ENCODE measurements at places on chromosomes 3 and 15.

- DNase-seq = no peak
These were observed 63.7 kb upstream of the SENP5 start for GRCh38 chr3:196803891-196804468.

- no peak for DNase-seq
These were observed 107.7 kb upstream of the RPL32 start for GRCh38 chr3:12948891-12949711.

DNA sequence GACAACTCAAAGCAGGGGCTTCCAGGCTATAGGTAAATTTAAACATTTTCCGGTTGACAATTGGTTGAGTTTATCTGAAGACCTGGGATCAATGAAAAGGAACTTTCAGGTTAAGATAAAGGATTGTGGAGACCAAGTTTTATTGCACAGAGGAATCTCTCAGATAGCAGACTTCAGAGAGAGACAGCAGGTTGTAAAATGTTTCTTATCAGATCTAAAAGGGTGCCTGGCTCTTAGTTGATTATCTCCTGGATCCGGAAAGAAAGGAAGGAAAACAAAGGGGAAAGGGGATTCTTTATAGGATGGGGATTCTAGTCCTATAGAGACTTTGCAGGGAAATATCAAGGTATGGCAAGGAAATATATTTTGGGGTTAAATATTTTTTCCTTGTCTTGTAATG, 951.3 kb upstream of the SEMA6D start:
- no peak for DNase-seq

DNA sequence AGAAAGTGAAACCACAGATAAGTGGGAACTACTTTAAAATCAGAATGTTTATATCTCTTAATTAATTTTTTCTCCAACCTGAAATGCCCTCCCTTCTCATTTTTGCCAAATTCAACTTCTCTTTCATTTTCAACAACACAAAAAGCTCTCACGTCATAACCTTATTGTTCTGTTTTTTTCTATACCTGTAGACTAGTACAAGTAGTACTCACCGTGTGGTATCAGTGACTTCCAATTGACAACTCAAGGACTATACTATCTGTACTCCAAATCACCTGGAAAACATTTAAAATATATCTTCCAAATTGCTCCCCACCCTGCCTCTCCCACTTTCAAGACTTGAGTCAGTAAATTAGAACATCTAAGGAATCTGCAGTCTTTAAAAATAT, 72.8 kb upstream of the ZNF280D start:
- no peak for DNase-seq

DNA sequence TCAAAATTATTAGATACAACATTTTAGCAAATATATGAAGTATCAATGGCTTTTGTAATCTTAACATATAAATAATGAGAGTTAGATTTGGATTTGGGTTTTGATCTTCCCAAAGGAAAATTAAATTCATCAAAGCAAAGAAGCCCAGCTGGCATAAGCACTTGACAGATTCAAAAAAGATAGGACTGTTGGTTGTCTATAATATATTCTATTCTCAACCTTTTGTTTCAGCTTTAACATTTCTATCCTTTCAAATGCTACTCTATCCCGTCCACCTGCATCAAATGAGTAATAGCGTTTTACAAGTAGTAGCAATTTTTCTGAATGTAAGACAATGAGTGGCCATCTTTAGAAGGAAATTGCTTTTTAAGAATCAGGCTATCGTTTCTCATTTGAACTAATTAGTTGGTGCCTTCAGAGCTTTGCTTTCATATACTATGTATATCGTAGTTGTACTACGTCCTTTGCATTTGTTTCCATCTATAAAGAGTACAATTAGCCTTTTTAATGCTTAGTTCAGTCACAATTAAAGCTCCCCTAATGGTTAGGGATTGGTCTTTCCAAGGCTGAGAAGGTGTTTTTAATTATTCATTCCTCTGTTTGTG, 278.0 kb downstream of the UBE2E2 start:
- DNase-seq = no peak

- no peak for DNase-seq
These were observed 239.3 kb downstream of the SLC9A9 start for GRCh38 chr3:143608966-143609365.

DNA sequence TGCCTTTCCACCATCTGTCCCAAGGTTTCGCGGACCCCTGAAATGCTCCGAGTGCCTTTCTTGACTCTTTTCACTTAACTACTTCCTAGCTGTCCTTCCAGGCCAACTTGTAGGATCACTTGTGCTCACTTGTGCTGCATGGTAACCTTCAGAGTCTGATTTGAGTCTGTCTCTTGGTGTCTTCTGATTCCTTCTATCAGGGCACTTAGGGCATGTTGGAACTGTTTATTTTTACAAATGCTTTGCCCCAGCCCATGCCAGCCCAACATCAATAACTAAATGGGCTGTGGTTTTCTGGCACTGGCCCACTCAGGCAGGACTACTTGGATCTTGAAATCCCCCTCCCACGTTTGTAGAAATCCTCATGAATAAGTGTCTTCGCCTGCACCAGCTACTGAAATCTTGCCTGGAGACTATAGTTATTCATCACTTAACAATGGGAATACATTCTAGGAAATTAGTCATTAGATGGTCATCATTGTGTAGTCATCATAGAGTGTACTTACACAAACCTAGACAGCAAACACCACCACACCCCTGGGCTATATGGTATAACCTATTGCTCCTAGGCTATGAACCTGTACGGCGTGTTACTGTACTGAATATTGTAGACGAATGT, 123.1 kb upstream of the STRIT1 start:
- no peak for DNase-seq

- DNase-seq = no peak
These were observed 498.0 kb downstream of the MECOM start for GRCh38 chr3:169165196-169166158.

GRCh38 chr15:58038426-58039078, 27.0 kb downstream of the ALDH1A2 start:
- no peak for DNase-seq

DNA sequence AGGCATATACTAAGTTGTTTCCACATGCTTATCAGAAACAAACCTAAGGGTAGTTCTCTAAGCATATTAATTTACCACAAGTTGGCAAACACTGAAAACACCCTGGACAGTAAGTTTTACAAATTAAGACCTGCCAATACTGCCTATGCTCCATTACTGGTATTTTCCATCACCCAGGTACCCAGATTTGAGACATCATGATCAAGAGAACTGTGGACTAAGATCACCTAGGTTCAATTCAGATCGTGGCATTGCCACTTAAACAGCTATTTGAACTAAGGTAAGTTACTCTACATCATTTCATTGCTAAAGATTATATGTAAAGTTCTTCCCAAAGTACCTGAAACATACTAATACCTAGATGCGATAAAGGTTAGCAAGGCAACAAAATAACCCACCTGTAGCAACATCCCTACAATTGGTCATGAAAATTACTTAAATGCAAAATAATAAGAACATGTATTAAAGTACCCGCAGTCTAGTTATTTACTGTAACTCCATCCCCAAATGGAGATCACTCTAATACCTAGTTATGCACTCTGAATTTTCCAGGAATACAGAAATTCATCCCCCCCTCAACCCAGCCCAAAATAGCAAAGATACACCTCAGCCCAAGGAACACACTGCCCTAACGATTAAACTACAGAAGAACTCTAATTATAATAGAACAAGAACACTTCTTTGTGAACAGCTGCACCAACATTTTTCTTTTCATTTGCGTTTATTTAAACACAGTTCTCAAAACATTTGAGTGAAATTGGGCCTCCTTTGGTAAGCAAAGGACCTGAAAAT, 21.6 kb downstream of the TRA2B start:
- no peak for DNase-seq

DNA sequence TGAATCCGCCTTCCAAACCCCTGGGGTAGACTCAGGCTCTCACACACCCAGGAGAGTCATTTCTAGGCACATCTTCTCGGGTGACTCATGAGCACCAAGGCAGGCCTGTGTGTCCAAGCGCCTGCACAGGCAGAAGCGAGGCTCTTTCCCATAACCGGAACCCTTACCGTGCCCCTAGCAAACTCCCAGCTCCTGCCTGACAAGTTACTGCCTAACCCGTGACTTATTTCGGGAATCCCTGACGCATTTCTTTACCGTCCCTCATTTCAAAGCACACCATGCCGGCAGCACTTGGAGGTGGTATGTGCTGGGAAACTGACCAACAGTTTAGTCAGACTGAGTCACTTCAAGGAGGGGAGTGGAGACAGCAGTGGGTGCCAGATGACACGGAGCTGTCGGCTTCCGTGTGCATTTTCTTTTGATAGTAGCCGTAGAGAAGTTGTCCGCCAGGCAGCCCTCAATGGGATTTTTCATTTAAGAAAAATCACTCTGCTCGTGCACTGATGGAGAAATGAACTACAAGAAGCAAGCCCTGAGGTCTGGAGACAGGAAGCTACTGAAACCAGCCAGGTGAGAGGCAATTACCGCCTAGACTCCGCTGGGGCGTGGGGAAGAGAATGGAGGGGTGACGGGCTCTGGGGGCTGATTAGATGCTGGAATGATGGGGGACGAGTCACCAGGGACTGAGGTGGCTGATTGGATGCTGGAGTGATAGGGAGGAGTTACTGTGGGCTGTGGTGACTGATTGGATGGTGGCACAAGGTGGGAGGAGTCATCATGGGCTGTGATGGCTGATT, 17.3 kb upstream of the HRH1 start:
- DNase-seq = no peak

- DNase-seq = no peak
These were observed 379.8 kb downstream of the LPP start for GRCh38 chr3:188533612-188534357.

DNA sequence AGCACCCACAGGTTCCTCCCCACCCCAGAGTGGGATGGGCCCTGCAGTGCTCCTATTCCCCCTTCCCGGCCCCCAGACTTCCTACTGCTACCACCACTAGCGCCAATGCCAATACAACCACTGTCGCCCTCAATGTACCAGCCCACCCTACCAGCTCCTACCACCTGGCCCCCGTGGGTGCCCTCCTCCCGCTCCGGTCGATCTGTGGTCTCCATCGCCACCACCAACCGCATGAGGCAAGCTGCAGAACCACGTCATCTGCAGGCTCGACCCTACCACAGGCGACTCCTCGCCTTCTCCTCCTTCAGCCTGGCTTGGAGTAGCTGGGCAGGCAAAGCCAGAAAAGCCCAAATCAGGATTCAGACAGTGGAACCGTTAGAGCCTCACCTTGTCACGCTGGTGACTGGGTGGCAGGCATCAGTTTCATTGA, 179.3 kb downstream of the POTEB3 start:
- no peak for DNase-seq

- no peak for DNase-seq
These were observed 457.5 kb downstream of the EDEM1 start for GRCh38 chr3:5644773-5645670.

DNA sequence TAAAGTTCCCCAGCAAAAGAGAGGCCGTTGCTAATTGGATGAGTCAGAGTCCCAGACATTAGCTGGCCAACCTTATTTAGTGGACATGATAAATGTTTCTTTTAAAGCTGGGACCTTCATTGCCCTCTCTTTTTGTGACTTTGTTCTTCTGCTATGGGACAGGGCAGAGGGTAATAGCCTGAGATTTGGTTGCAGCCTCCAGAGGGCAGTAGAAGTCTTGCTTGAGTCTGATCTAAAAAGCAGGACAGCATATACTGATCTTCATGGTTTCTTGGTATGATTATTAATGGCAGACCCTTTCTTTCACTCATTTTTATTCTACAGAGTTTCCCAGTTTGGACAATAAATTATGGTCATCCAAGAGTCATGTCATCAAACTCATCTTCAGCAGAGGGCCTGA, 25.1 kb upstream of the ZKSCAN7 start:
- peak; percentile 37 for DNase-seq

- DNase-seq = no peak
These were observed 665 bp downstream of the PIGB start for GRCh38 chr15:55319537-55320237.

DNA sequence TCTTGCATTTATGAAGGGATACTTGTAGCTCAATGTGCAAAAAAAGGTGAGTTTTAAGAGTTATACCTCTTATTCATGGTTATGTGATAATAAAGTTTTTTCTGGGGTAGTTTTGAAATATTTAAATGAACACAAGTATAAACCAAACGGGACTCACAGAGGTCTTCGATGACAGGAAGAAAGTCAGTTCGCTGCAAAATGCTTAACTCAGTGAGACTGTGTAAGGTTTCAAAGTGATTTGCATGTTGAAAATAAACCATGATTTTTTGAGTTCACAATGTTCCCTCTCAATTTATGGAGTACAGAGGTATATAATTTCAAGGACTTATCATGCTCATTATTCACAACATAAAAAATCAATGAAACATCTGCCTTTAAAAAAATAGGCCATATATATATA, 36.3 kb upstream of the MYH15 start:
- no peak for DNase-seq

- no peak for DNase-seq
These were observed 56.7 kb downstream of the DRD3 start for GRCh38 chr3:114122027-114122709.

- no peak for DNase-seq
These were observed 16.6 kb upstream of the SEC13 start for GRCh38 chr3:10337323-10338163.

DNA sequence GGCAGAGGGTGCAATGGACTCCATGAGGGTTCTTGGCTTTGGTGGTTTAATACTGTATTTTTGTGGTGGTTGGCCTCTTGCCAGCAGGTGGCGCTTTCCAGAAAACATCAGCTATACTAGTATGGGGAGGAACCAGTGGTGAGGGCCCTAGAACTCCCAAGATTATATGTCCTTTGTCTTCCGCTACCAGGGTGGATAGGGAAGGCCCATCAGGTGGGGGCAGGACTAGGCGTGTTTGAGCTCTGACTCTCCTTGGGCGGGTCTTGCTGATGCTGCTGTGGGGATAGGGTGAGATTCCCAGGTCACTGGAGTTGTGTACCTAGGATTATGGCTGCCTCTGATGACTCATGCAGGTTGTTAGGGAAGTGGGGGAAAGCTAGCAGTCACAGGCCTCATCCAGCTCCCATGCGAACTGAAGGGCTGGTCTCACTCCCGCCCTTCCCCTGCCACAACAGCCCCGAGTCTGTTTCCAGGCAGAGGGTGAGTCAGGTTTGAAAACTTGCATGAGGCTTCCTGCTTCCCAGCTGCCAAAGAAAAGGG, 357.7 kb downstream of the OTOL1 start:
- no peak for DNase-seq

- DNase-seq = no peak
These were observed 32.6 kb upstream of the IQSEC1 start for GRCh38 chr3:13105896-13106250.

DNA sequence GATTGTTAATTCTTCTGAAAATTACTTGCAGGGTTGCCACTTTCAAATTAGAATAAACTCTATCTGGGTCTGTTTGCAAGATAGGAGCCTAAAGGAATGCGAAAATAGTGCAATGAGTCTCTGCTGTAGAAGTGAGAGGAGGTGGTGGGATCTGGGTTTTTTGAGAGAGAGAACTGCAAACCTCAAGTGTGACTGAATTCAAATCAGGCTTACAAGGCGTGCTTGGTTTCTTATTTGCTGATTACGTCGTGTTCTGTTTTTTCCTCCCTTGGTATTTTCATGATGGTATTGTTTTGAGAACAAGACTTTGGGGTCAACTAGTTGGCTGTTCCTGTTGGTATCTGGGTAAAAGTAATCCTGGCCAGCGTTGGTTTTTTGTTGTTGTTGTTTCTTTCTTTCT, 490.9 kb upstream of the CFAP20DC start:
- DNase-seq = no peak

Data from T-helper 2 cell (primary cell).